ENCODE measurements at places on chromosomes 5 and 9. TPM values are rescaled to one million over a fixed set of nuclear protein-coding genes. Genes with fewer than 3 reads are reported as not detected.

Gene SH3TC2
- 0.24 TPM for total RNA-seq

Gene MRPS2
- 34.6 TPM for total RNA-seq

Gene ASPN
- 11.6 TPM for total RNA-seq

Gene ENTPD2
- not detected for total RNA-seq

Gene GRM6
- not detected for total RNA-seq

Gene IL31RA
- total RNA-seq = 0.31 TPM

Gene EIF4E1B
- not detected for total RNA-seq

Gene NIM1K
- total RNA-seq = 0.68 TPM

Gene STING1
- total RNA-seq = 64.9 TPM

Gene MYOT
- total RNA-seq = not detected

Gene BARX1
- not detected for total RNA-seq

Gene OBP2B
- total RNA-seq = not detected

Gene TXNDC8
- not detected for total RNA-seq

Gene ITGA2
- 5.2 TPM for total RNA-seq

Gene TAF1L
- total RNA-seq = not detected

Gene OR13F1
- total RNA-seq = not detected

Gene FSD1L
- 1.2 TPM for total RNA-seq

Gene GARIN3
- not detected for total RNA-seq

Gene INSL4
- not detected for total RNA-seq

Gene LPCAT1
- 72.1 TPM for total RNA-seq

Gene MYORG
- 4.8 TPM for total RNA-seq

Gene ECM2
- total RNA-seq = 39.1 TPM

Gene ABHD17B
- 10.5 TPM for total RNA-seq

Gene ARID3C
- 0.34 TPM for total RNA-seq

Gene PKD2L2
- total RNA-seq = not detected

Gene MAMDC4
- 0.37 TPM for total RNA-seq

Gene SPINK13
- total RNA-seq = 6.4 TPM

Gene AQP3
- 8.5 TPM for total RNA-seq

Gene GRIN1
- total RNA-seq = 0.29 TPM

Gene MOB3B
- total RNA-seq = 0.06 TPM

Gene DRD1
- not detected for total RNA-seq

Gene TMEFF1
- 1.9 TPM for total RNA-seq

Gene HSPB3
- not detected for total RNA-seq

Gene DAB2IP
- 5.8 TPM for total RNA-seq

Gene ANKRD18B
- total RNA-seq = not detected

Gene SLC28A3
- not detected for total RNA-seq

Gene IFNK
- total RNA-seq = not detected

Gene ENTREP1
- 0.29 TPM for total RNA-seq

Gene PCDHAC2
- total RNA-seq = 0.12 TPM

Gene GNAQ
- total RNA-seq = 24.7 TPM

Gene BTNL9
- 0.19 TPM for total RNA-seq

Gene SVEP1
- total RNA-seq = 157 TPM

Gene PCDHB15
- 1.6 TPM for total RNA-seq

Gene C8G
- not detected for total RNA-seq

Gene HRCT1
- 2.4 TPM for total RNA-seq

Gene IL11RA
- 84.7 TPM for total RNA-seq

Gene OSMR
- 135 TPM for total RNA-seq

Gene CER1
- total RNA-seq = not detected

Gene PCDHGB3
- 3.2 TPM for total RNA-seq

Gene PGM5
- 1.7 TPM for total RNA-seq

Gene ADGRV1
- not detected for total RNA-seq

Gene S100Z
- not detected for total RNA-seq

Gene QSOX2
- 8.7 TPM for total RNA-seq

Gene ORM1
- total RNA-seq = not detected

Gene ADGRD2
- not detected for total RNA-seq

Gene DAB2
- total RNA-seq = 166 TPM

Gene DOK3
- 2.1 TPM for total RNA-seq
